ENCODE measurements at places on chromosomes 2 and 18.

DNA sequence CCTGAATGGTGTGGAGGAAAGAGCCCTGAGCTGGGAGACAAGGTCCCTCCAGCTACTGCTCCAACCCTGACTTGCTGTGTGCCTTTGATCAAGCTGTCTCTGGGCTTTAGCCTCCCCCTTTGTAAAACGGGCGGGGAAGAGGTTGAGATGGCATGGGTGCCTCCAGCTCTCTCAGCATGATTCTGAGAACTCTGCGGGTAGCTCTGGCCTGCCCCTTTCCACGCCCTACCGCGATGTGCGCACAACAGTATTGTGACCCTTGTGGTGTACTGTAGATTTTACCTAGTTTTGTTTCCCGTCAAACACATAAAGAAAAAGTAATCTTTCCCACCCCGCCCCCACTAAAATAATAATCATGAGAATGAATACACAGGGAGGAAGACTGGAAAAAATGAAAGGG lies 5.3 kb downstream of the CD8A start:
- DNase-seq: no peak

DNA sequence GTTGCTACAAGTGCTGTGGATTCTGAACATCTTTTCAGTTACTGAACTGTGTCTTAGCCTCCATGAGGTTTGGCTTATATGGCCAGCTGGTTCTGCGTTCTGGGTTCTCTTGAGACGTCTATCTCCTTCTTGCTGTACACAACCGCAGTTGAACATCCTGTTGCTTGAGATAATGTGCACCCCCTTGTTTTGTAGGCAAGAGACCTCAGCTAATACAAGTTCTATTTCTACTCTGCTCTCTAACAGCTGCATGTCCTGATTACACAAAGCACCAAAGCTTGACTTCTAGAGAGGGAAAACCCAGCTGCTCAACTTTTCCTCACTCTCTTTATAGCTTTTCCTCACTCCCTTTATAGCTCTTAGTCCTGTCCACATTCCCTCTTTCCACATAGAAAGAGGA lies 176.0 kb downstream of the LTBP1 start:
- no peak for DNase-seq

DNA sequence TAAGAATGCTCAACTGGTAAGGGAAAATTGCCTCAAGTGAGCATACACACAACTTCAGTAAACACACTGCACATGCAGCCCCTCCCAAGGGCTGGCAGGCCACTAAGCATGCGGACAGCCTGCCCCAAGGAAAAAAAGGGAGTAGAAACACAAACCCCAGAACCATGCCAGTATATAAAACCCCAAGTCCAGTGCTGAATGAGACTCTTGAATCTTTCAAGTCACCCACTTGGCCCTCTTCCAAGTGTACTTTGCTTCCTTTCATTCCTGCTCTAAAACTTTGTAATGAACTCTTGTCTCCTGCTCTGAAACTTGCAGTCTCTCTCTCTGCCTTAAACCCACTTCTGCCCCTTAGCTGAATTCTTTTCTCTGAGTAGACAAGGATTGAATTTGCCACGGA lies 736.4 kb downstream of the RNF144A start:
- no peak for DNase-seq

DNA sequence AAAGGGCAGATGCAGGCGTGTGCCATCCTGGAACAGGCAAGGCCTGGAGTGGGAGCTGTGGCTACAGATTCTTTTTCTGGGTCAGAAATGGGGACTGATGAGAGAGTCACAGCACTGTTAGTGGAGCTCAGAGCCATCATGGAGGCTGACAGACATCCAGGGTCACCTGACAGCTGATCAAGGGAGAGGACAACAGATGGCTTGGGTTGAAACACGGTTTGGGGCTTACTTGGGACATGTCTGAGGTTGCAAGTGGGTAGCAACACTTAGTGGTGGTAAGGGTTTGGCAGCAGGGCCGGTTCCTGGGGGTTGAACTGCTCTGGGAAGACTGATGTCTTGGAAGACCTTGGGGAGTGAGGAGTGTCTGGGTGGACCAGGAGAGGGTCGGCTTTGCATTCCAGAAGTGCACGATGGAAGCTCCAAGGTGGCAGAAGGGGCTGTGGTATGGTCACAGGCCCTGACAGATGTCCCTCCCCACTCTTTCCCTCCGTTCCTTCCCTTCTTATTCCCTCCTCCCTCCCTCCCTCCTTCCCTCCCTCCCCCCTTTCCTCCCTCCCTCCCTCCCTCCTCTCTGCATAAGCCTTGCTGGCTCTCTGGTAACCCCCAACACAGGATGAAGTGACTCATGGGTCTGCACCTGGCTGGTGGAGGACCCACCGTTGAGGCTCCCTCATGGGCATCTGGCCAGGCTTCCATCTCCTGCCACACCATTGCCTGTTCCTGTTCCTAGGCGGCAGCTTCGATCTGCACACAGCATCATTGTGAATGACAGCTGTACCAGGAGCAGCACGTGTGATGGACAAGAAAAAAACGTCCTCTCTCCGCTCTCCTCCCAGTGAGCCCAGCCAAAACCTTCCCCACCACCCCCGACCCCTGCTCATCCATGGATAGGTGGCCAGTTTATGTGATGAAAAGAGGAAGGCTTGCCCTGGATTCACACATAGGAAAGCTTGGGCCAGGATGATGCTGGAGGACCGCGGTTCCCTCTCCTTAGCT lies 63.8 kb upstream of the RPL31 start:
- no peak for DNase-seq

DNA sequence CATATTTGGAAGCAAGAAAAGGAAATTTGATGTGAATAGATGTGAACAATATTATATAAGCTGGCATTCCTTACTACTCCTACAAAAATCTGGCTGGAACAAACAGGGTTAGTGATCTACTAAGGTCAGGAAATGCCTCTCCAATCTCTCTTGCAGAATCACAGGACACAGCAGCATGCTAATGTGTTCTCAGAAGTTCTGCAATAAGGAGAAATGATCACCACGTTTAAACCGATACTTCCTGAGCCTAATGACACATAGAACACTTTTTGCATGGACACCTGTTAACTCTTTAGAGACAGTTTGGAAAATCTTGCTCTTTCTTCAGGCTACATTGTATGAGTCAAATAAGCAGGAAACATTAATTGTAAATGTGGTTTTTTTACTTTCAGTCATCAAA lies 89.6 kb upstream of the MAP3K20 start:
- DNase-seq: no peak

DNA sequence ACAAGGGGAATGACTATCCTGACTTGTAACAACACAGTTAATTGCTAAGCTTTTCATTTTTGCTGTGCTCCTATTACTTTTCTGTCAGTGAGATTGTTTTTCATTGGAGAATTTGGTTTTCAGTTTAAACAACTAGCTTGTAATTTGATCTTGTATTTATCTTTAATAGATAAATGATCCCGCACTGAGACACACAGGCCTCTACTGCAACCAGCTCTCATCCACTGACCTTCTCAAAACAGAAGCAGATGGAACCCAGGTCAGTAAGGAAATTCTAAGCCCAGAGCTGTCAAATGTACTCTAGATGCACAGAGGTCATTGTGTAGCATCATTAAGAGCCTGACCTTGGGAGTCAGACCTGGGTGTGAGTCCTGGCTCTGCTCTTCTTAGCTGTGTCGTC lies 30.7 kb downstream of the PTRHD1 start:
- no peak for DNase-seq

- no peak for DNase-seq
These were observed 1606.4 kb upstream of the ACVR2A start for GRCh38 chr2:146238254-146238966.
